Activated CD8-positive, alpha-beta memory T cell treated with anti-CD3 and anti-CD28 coated beads for 1 hour (primary cell): ENCODE measurements at places on chromosomes 12 and 14.

- no peak for DNase-seq
Observed at GRCh38 chr12:44428825-44429224, 447.3 kb downstream of the NELL2 start.

GRCh38 chr14:101086926-101087325 is 183.4 kb upstream of the RTL1 start:
- DNase-seq = no peak

GRCh38 chr12:116443821-116444589 is 115.2 kb upstream of the MAP1LC3B2 start:
- no peak for DNase-seq

DNA sequence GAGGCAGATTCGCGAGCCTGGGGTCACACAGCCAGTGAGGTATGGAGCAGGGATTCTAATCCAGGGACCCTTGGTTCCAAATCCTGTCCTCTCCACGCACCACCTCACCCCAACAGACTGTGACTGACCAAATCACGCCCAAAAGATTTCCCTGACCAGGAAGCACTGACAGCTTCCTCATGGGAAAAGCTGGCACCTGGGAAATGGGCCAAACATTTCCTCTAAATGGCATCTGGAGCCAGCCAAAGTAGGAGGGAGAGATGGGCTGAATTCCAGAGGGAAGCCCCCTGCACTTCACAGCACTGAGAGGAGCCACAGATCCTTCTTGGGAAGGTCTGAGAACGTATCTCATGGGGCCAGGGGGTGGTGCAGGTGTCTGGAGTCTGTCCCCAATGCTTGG is 28.8 kb downstream of the CCDC92 start:
- no peak for DNase-seq

GRCh38 chr12:111359231-111359913 is 9.5 kb downstream of the PHETA1 start:
- DNase-seq = no peak

DNA sequence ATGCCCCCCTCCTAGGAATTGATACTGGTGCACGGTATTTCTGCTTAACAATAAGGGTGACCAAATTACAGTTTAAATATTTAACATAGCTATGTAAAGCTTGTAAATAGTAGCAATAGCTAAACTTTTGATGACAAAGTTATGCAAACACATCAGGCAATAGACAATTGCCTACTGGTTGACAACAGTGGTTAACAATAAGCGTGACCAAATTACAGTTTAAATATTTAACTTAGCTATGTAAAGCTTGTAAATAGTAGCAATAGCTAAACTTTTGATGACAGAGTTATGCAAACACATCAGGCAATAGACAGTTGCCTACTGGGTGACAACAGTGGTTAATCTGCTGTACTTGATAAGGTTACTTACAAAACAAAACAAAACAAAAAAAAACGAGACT is 886.5 kb upstream of the FLRT2 start:
- no peak for DNase-seq

DNA sequence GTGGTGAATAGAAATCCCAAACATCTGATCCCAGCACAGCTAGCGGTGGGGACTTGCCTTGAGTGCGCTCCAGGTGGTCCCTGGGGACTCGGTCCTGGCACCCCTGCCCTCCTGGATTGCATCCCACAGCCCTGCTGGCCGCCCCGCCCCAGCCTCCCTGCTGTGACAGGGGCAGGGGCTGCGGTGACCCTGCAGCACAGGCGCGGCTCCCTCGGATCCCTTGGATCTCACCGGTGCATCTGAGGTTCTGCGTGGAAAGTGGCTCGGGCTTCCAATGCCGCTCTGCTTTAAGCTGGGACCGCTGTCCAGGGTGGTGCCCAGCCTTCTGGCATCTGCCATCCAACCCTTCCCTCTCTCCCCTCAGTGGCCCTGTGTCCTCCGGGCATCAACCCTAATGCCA is 16.0 kb downstream of the ANKRD9 start:
- no peak for DNase-seq

DNA sequence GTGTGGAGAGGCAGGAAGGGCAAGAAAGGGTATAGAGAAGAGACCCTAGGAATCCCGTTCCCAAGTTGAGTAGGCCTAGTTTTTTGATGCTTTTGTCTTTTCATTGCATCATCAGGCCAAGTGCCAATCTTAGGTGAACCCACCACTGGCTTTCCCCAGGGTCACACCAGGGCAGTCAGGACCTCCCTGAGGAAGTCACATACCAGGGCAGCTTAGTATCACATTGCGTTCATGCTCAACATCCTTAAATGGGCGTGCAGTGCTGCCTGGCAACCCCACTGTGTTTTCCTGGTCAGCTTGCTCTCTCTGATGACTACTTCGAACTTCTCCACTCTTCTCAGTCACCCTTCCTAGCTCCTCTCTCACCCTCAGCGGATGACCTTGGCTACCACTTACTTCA is 9.0 kb downstream of the ASIC1 start:
- no peak for DNase-seq
